ENCODE measurements at places on chromosomes 3 and 15. TPM values are rescaled to one million over a fixed set of nuclear protein-coding genes. Genes with fewer than 3 reads are reported as not detected.

GRCh38 chr3:196533260-196533681, 18.1 kb upstream of the SMCO1 start:
- no peak for DNase-seq

- no peak for DNase-seq
Measured at GRCh38 chr3:81816473-81817250, 55.2 kb upstream of the GBE1 start.

Gene PGBD4
- total RNA-seq, result 3.7 TPM

- no peak for DNase-seq
Measured at GRCh38 chr3:13148561-13149329, 75.5 kb upstream of the IQSEC1 start.

Gene LTF
- not detected for total RNA-seq

GRCh38 chr3:158685159-158685558, 12.7 kb upstream of the LXN start:
- DNase-seq, result no peak

DNA sequence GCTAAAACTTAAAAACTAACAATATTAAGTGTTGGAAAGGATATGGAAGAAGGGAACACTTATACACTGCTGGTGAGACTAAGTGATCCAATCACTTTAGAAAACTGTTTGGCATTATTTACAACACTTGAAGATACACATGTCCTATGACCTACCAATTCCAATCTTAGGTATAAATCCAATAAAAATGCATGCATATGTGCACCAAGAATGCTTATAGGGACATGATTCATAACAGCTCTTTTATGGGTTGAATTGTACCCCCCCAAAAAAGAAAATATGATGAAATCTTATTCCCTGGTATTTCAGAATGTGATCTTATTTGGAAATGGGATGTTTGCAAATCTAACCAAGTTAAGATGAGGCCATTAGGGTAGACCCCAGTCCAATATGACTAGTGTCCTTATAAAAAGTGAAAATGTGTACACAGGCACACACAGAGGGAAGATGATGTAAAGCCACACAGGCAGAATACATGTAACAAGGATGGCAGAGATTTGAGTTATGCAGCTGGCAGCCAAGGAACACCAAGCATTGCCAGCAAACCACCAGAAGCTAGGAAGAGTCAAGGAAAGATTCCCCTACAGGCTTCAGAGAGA, 15.3 kb downstream of the CCR8 start:
- DNase-seq, result no peak

DNA sequence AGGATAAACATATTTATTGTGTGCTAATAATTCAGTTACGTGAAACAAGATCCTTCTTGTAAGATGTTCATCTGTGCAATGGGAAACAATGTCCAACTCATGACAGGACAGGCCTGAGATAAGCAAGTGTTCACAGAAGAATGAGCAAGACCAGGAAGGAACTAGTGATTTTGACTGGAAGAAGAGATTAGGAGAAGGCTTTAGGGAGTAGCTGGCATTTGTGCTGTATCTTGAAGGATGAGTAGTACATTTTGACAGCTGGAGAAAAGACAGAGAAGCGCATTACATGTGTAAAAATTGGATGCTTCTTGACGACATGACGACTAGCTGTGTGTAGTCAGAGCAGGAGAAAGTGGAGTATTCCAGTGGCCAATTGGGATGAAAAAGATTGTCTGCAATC, 48.4 kb downstream of the GBE1 start:
- DNase-seq, result no peak

- DNase-seq, result no peak
Measured at GRCh38 chr3:157441102-157441624, 4.5 kb downstream of the PTX3 start.

DNA sequence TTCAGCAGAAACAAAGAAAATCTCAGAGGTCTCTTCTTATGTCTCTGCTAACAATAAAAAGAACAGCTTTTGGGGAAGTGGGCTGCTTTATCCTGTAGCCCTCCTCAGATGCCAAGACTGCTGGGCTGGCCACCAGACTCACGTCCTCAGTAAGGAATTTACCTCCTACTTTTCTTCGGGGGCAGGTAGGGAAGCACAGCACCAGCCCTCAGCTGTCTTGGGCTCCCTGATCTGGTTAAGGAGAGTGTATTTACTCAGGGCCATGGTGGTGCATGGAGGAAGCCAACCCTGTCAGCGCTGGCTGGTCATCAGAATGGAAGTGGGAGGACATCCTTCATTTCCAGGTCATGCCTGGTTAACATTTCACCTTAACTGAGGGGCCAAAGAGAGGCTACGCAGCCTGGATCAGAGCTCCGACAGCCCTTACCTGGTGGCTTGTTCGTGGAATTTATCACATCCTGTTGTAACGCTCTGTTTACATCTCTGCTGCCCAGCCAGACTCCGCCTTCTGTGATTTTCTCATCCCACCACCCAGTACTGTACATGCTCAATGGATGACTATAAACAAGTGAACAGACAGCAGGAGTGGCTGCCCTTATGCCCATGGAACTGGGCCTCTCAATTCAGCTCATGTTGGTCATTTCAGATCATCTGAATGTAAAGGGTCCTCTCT, 108.3 kb downstream of the IGF2BP2 start:
- DNase-seq, result no peak

GRCh38 chr3:115494826-115495225, 128.5 kb upstream of the GAP43 start:
- no peak for DNase-seq

Gene GRK7
- total RNA-seq, result 0.15 TPM

GRCh38 chr3:61074783-61075182, 176.5 kb downstream of the FHIT start:
- no peak for DNase-seq

Gene CCR2
- 3.3 TPM for total RNA-seq

DNA sequence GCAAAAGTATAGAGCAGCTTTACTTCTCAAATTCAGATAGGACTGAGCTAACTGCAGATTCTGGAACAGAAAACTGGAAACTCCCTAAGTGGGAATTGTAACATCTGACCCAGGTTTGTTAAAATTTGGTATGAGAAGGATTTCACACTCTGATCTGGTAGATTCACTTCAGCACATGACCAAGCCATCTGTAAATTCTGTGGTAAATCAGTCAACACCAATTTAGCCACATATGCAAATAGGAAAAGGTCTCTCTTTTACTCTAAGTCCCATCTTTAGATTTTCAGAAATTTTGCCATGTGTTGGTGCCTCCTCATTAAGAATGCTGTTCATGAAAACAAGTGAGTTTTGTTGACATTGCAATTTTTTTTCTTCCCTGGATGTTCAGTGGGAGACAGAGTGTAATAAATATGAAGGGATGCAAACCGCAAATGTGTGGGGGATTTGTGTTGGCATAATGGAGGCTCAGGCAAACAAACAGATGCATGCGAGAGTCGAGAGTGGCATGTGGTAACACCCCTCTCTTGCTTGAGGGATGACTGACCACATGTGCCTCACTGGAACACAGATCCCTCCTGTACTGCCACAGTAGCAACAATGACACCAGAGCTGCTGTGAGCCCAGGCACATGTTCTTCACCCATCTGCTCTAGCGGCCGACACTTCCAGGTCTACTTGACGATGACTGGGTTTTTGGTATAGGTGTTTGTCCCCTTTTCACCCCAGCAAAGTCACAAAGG, 146.6 kb downstream of the FEZF2 start:
- no peak for DNase-seq

GRCh38 chr15:28081594-28081993, 17.5 kb downstream of the OCA2 start:
- DNase-seq, result no peak

All from T-cell (primary cell).